ENCODE measurements at places on chromosomes 12 and 14.

DNA sequence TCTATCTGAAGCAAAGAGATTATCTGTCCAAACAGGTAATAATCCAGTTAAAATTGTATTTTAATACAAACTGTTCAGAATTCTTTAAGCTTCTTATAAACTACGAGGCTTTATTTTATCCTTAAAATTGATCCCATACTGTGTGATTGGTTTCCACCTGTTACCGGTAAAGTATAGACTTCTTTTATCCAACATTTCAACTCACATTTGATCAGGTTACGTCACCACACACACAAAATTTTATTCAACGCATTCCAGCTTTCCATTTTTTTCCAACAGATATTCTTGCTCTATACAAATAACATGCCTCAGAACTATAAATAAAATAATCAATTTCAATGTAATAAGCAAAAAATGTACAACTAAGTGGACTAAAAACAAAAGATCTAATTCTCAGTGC, 4.5 kb downstream of the NOVA1 start:
- DNase-seq: no peak

DNA sequence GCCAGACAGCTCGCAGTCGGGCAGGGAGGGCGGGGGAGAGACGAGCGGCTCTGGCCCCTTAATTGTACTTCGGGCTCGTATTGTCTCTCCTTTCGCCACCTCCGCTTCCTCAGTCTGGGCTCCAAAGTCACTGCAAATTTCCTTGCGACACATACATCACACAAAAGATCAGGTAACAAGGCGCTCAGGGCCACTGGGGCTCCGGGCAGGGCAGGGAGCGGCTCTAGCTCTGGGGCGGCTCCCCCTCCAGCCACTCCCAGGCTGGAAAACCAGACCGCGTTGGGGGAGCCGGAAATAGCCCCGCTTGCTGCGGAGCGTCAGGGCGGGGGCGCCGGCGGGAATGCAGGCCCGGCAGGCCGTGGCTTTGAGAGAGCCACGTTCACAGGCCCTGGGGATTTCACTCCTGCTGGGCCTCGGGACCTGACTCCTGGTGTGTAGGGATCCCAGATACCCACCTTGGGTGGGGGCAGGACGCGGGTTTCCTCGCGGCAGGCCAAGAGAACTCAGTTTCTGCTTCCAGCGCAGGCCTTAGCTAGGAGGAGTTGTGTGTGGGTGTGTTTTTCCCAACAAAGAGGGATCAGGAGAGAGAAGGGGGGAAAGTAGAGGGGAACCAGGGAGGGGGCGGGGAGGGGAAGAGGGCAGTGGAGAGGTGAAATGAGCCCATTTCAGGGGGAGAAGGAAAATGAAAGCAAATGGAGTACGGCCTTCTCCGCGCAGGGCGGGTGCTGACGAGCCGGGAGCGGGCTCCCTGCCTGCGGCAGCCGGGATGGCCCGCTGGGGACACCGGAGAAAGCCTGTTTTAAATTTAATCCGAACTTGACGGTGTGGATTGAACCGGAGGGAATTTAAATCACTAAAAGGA, 4.4 kb upstream of the HOXC9 start:
- DNase-seq: no peak

DNA sequence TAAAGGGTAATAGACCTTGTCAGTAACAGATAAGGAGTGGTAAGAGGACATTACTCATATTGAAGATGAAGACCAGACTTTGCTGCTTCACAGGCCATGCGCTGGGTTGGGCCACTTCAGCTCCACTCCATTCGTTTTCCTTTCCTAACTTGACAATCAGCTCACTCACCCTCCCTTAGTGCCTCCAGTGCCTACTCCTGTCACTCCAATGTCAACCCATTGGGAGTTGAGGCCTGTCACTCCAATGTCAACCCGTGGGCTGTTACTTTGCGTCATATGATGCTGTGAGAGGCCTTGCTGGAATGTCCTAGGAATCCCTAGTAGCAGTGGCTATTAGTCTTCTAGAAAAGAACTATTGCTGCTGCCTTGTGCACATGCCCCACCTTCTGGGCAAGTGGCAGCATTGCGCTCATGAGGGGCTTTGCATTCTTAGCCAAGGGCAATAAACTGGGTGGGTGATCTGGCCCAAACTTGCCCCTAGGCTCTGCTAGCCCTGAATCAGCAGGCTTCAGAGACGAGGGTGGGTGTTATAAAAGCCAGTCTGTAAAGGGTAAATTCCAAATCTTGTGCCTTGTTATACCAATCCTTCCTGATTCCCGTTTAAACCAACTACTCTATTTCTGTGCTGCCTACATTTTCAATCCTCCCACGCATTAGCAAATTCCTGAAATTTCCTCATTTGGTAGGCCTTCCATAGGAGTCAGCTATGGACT, 36.1 kb downstream of the BAZ2A start:
- DNase-seq: peak; percentile 57

GRCh38 chr12:83739607-83740006, 1052.9 kb downstream of the TMTC2 start:
- no peak for DNase-seq

DNA sequence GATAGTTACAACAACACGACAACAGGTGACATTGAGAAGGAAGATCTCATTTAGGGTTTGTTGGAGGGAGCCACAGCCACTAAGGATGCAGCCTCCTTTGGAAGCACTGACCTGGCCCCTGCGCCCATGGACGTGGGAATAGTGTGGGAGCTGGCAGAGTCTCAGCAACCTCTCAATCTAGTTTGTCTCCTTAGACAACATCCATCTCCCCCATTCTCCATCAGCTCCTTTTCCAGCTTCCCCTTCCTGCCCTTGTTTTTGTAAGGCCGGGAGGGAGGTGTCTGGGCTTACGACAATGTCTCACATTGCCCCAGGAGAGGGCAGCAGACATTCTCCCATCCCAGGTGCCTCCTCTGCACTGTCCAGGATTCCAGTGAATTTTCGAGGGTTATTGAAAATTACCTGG, 170.2 kb upstream of the PZP start:
- no peak for DNase-seq

- DNase-seq: no peak
These were observed 16.3 kb downstream of the NDUFA12 start for GRCh38 chr12:94987076-94987669.

DNA sequence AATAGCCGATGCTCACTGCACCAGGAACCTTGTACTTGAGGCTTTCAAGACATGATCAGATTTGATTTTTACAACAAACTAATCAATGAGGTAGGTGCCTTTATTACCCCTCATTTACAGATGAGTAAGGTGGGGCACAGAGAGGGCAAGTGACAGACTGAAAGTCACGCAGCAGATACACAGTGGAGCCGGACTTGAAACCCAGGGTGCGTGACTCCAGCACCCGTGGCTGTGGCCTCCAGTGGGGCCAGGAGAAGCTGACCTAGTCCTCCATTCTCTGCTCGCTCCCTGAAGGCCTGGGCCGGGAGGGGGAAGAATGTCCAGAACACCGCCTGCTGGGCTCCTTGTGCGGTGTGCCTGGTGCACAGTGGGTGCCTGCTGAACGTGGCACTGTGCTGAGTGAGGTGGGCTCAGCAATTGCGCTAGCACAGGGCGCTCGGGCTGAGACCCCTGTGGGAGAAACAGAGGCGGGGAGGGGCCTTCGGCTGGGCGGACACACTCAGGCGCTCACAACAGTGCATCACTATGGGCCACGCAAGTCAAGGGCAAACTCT, 125.2 kb downstream of the CALM1 start:
- no peak for DNase-seq

DNA sequence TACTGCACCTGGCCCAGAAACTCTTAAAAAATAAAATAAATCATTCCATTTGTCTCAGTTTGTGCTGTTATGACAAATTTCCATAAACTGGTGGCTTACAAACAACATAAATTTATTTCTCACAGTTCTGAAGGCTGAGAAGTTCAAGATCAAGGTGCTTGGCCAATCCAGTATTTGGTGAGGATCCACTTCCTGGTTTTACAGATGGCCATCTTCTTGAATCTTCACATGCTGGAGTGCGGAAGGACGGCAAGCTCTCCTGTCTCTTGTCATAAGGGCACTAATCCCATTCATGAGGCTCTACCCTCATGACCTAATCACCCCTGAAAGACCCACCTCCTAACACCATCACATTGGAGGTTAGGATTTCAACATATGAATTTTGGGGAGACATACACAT, 29.9 kb upstream of the MYBPC1 start:
- no peak for DNase-seq

- no peak for DNase-seq
These were observed 10.9 kb upstream of the PTGER2 start for GRCh38 chr14:52303236-52303635.

- DNase-seq: no peak
These were observed 677 bp downstream of the NOS1 start for GRCh38 chr12:117360551-117361346.

DNA sequence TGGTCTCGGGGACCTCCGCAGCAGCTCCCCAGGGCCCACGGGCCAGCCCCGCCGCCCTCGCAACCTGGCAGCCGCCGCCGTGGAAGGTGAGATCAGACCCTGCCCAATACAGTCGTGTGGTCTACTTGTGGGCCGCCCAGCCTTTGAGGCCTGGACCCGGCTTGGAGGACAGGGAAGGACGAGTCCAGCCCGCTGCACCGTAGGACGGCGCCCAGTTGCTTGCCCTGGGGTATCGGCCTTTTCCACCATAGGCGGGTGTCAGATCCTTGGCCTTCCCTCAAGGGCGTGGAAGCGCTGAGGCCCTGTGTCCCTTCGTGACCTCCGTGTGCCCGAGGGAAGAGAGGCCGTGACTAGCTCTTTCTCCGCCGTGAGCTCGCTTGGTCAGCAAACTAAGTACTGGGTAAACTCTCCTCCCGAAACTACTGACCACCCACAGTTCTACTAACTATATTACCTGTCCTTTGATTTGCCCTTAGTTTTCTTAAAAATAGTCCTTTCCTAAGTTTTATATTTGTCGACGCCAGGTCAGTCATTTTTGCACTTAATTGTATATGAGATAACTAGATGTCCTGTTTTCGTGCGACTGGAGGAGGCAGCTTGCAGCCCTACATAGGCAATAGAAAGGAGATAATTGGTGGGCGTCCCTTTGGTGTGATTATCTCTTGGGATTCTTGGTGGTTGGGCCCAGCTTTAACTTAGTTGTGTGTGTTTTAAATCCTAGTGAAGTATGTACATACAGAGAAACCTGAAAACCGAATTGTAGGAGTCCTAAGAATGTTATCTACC, 757 bp downstream of the SLC25A3 start:
- peak; percentile 6 for DNase-seq

DNA sequence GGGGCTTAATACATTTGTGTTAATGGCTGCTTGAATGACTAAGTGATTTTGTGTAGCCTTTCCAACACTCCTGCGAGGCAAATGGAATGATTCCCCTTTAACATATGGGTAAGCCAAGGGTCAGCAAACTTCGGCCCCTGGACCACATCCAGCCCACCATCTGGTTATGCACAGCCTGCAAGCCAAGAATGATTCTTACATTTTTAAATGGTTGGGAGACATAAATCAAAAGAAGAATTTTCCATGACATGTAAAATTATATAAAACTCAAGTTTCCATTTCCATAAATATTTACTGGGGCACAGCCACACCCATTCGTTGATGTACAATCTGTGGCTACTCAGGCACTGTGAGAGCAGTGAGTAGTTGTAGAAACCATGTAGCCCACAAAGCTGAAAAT, 9.0 kb downstream of the SLC8B1 start:
- no peak for DNase-seq

DNA sequence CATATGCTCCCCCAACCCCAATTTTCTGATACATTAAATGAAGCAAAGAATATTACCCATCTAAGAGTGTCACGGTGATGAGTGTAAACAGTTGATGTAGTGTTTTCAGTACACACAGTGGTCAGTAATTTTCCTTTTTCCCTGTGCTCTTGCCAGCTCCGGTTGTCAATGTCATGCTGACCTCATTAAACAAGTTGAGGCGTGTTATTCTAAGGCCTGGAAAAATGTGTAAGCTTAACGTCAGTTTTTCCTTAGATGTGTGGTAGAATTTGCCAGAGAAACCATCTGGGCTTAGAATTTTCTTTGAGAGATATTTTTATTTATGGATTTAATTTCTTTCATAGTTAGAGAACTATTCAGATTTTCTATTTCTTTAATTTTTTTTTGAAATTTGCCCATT, 11.7 kb upstream of the SERPINA6 start:
- DNase-seq: no peak

- DNase-seq: peak; percentile 39
These were observed 506 bp upstream of the NAP1L1 start for GRCh38 chr12:76084863-76085519.

GRCh38 chr12:124857921-124858461, 5.7 kb downstream of the SCARB1 start:
- DNase-seq: no peak

GRCh38 chr12:32680787-32681186, 1.7 kb downstream of the DNM1L start:
- no peak for DNase-seq

- DNase-seq: no peak
These were observed 10.4 kb downstream of the DTX1 start for GRCh38 chr12:113066813-113067400.

DNA sequence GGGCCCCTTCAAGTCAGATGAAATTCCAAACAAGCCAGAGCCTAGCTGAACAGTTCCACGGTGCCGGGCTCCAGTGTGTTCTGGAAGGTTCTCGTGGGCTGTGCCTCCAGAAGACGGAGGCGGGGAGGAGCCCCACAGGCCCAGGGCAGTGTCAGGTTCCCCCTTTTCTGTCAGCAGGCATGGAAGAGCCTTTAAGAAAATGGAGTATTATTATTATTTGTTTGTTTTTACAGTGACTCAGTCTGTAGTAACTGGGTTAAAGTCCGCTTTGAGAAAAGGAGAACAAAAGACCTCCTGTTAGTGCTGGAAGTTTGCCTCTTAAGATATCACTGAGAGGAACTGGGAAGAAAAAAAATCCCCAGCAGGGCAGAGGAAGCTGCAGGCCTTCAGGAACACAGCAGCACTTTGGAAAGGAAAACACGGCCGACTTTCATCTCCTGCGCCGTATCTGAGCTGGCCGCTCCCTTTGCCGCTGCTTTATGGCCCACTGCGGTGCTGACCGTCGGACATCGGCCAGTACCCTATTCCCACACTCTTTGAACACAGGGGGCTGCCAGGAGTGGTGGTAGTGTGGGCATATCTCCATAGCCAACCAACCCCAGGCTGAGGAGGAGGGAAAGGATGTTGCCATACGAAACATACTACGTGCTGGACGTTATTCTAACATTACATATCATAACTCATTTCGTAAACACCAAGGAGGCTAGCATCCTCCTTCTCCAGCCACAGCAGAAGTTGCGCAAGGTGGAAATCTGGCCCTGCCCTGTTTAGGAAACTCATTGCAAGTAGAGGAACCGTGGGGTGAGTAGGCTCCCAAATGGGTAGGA, 194.0 kb downstream of the ZFP36L1 start:
- DNase-seq: no peak

DNA sequence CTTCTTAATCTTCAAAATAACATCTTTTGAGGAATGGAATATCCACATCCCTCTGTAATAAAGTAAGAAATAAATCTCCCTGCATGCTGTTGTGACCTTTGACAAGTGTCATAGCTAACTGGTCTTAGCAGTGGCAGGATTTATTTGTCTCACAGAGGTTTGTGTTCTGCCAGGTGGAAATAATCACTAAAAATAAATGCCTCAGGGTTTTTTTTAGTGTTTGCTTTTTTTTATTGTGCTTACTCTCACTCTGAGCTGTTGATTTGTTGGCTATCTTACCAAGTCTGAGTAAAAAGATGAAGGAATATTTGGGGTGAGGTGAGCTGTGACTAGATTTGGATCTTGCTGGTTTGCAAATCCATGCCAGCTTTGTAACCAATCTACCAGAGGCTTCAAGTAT, 285.4 kb downstream of the ALG10B start:
- no peak for DNase-seq

All from NCI-H1436 (cell line).